Stomach (tissue), 19 donors: ENCODE measurements at places on chromosomes 2 and 18.

GRCh38 chr2:205816268-205816667 lies 134.0 kb downstream of the NRP2 start:
- no peak for DNase-seq

GRCh38 chr2:235908826-235909225 lies 259.4 kb downstream of the GBX2 start:
- DNase-seq: no peak

- DNase-seq: peak; percentile 74
These were observed 154.8 kb downstream of the ZNF236 start for GRCh38 chr18:76977108-76977621.

GRCh38 chr2:33317369-33318007 lies 159.0 kb upstream of the RASGRP3 start:
- no peak for DNase-seq

GRCh38 chr2:72033636-72034035 lies 114.0 kb downstream of the CYP26B1 start:
- DNase-seq: no peak

DNA sequence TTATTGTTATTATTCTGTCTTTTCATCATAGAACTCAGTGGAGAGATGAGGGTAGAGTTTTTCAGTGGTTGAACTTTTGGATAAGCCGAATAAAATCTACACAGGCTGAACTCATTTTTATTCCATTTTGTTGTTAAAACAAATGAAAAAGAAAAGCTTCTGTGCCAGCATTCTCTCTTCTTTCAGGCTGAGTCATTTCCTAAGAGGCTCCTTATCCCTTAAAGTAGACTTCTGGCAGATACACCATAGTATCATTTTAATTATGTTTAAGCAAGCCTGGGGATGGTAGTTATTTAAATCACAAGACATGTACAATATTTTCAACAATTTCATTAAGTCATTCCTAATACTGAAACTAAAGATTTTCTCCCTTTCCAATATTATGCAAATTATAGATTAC lies 1364.0 kb upstream of the NRXN1 start:
- no peak for DNase-seq

DNA sequence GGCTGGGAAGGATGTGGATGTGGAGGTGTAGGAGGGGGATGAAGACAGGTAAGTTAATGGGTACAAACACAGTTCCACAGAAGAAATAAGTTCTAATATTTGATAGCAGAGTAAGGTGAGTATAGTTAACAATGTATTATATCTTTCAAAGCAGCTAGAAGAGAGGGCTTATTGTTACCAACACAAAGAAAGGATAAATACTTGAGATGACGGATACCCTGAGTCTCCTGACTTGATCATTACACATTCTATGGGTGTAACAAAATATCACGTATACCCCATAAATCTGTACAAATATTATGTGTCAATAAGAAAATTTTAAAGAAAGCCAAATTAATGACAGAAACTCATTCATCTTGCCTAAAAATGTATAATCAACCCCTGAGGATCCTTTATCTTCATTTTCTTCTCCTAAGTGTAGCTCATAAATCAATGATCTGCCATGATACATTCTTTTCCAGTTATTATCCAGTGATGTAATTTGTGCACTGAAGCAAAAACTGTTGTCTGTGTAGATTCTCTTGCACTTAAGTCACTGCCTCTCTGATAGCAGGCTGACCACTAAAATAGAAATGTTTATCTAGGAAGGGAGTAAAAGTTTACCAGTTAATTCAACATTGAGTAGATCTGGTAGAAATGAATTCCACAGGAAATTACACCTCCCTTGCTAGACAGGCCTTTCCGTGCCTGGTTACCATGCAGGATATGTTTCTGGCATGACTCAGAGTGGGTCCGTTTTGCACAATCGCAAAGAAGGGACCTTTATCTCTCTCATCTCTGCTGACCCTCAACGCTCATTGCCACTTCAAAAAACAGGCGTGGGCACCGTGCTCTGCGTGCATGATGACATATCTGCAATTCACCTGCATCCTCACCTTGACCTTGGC lies 249.7 kb upstream of the NCKAP5 start:
- DNase-seq: no peak

DNA sequence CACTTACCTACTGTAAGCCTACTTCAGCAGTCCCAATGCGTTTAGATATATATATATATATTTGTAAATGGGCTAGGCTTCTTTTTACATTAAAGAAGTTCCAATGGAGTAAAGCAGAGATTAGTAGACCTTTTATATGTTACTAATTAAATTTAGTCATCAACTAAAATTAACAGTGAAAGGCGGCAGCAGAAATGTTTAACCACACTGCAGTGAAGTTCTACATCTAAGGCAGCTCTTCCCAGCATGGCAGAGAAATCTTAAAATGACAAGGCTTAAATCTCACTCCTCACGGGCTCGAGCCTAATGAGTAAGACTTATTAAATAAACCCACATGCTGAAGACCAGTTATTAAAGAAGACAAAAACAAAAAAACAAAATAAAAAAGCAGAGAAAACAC lies 19.1 kb upstream of the KANSL1L start:
- DNase-seq: peak; percentile 28

- DNase-seq: no peak
These were observed 106.5 kb downstream of the GALNT3 start for GRCh38 chr2:165687426-165688002.

GRCh38 chr2:218063486-218063885 lies 5.6 kb upstream of the RUFY4 start:
- no peak for DNase-seq

GRCh38 chr2:241788572-241788971 lies 11.9 kb downstream of the GAL3ST2 start:
- DNase-seq: no peak

- no peak for DNase-seq
These were observed 16.1 kb upstream of the FARP2 start for GRCh38 chr2:241339839-241340630.

DNA sequence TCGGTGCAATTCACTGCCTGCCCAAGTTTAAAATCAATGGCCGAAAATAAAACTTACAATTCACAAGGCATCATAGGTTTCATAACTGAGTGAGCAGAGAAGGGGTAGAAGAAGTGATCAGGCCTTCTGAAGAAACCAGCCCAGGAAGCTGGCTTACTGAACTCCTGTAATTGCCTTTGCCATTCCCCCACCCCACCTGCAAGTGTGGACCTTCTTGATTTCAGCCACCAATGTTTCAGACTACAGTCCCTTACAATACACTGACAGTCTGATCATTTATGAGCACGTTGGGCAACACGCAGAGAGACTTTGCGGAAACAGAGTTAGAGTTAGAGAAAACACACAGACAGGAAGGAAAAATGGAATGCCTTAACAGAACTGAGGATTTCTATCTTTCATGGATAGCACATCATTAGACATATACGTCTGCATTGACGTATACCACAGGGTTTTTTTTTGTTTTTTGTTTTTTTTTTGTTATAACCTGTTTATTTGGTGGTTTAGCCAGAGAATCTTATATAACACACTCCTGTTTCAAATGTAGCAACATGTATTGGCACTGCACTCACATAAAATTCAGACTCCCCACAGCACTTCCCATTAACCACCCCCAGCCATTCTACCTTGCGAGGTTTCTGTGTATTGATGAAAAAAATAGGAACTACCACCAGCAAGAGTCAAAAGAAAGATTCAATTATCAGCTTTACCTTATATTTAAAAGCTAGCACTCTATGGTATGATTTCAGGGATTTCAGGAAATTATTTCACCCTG lies 126.4 kb downstream of the CACNB4 start:
- DNase-seq: no peak

DNA sequence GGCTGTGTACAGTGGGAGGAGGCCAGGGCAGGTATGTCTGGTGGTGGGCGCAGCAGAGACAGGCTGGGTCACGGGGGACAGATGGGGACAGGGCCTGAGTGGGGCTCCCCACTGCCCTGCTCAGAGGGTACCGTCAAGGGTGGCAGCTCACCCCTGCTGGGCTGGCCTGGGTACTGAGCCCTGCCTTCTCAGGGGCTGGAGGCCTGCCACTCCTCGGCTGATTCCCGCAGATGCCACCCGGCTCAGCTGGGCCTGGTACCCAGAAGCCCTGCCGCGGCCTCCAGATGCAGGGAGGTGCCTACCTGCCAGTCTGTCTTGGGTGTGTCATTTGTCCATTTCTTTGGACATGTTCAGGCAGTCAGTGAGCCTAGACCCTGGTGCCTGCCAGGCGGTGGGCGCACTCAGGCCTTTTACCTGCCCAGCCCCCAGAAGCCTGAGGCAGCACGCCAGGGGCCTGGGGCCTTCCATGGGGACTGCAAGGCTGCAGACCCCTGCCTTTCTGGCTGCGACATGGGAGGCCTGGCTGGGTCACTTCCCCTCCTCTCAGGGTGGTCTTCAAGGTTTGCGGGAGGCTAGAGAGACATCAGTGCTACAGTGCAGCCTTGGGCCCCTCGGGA lies 3.3 kb downstream of the SNORC start:
- DNase-seq: no peak

DNA sequence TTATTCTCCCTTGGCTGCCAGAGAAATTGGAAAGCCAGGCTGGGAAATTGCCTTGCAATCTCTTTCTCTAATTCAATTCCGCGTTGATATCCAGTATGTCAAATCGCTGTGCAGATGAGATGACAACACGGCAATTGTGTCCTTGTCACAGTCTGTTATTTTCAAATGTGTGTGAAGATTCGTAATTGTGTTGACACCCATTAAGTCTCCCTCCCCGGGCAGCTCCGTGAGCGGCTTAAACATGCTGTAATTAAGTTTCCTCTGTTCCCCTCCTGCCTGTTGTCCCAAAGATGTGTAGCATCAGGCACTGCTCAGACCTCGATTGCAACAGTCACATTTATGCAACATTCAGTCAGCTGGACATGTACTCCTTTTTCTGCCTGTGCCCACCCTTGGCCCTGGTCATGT lies 209.5 kb downstream of the LPIN1 start:
- no peak for DNase-seq

- no peak for DNase-seq
These were observed 127.0 kb upstream of the AGAP1 start for GRCh38 chr2:235366807-235367206.

DNA sequence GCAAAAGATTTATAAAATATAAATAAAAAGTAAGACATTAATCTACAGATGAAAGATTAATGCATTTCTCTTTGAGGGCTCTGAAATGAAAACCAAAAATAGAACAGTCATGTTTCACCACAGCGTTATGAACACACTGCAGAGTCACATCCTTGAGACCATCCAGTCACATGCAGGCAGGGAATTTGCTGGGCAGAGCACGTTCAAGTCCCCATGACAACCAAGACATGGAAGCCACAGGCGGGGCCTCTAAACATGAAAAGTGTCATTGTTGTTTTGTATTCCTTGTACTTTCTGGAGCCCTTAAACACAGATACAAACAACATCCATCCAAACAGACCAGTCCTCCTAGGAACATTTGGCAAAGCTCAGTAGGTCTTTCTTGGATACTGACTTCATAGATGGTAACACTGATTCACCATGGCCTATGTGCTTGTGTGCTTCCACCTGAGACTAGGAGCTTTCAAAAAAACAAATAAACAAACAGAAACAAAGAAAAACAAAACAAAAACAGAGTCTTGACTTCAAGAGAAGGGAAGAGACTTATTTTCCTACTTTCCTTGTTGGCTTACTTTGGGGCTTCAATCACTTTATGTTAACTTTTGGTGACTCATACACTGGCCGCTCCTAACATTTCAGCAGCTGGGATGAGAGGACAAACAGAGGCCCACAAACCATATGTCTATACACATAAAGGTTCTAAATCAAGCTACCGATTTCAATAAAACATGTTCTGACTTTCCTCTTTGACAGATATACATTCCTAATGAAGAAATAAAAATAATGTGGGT lies 99.5 kb upstream of the CCDC85A start:
- DNase-seq: no peak

DNA sequence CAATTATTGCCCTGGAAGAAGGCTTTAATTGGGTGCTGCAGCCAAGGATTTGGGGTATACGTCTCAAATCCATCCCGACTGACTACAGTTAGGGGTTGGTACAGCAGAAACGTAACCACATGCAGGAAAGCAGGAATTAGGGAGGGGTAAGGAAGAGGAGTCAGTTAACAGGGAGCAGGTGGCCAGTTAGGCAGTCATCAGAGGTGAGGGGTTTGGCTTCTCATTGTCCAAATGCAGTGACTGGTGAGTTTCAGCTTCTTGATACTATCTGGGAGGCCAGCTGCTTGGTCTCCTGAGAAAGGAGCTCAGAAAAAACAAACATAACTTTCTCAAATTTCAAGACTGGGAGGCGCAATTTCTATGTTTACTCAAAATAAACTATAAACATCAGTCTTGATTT lies 38.8 kb upstream of the UBE2F start:
- no peak for DNase-seq

GRCh38 chr18:55083461-55083860 lies 124.2 kb upstream of the CCDC68 start:
- DNase-seq: no peak

GRCh38 chr2:119175517-119175916 lies 17.0 kb upstream of the C1QL2 start:
- DNase-seq: no peak

GRCh38 chr2:27737676-27738348 lies 33.7 kb upstream of the MRPL33 start:
- peak; percentile 53 for DNase-seq

GRCh38 chr2:45849491-45850283 lies 198.2 kb downstream of the PRKCE start:
- DNase-seq: peak; percentile 40

DNA sequence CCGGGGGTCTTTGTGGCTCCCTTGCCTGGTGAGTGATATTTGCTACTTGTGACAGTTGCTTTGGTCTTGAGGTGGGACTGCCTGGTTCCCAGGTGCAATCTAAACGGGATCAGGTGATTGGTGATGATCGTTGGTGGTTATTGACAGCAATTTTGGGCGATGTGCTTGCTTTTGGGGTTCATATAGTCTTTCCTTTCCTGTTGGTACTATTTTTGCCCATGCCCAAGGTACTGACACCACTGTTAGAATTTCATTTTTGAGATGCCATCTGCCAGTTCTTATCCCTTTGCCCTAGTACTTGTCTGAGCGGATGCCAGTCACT lies 573 bp downstream of the WDR7 start:
- no peak for DNase-seq

- no peak for DNase-seq
These were observed 1169.3 kb upstream of the DDX18 start for GRCh38 chr2:116645155-116645554.
